ENCODE measurements at places on chromosomes 6 and 20.
A peak's percentile ranks its signal among the peaks of the same experiment; 100 is the strongest.

- no peak for DNase-seq
Measured at GRCh38 chr20:31967830-31968249, at the start of gene XKR7. TSS of gene XKR7 (plus strand) at chr20:31968151. CDS start at chr20:31968176, 25 bp downstream.

DNA sequence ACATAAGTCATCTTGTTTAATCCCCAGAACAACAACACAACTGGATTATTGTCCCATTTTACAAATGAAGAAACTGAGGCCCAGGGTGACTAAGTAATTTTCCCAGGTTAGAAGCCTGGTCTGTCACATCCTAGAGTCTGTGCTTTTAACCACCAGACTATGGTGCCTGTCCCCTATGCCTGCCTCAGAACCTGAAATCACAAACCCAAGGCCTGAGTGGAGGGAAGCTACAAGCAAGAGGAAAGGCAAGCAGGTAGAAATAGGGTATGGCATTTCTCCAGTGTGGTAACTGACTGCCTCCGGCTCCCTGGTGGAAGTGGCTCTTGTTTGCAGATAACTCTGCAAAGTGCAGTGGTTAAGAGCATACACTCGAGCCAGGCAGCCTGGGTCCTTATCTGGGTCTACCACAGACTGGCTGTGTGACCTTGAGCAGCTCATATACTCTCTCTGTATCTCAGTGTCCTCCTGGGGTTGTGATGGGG is 2.5 kb downstream of the TMEM63B start:
- DNase-seq = no peak

DNA sequence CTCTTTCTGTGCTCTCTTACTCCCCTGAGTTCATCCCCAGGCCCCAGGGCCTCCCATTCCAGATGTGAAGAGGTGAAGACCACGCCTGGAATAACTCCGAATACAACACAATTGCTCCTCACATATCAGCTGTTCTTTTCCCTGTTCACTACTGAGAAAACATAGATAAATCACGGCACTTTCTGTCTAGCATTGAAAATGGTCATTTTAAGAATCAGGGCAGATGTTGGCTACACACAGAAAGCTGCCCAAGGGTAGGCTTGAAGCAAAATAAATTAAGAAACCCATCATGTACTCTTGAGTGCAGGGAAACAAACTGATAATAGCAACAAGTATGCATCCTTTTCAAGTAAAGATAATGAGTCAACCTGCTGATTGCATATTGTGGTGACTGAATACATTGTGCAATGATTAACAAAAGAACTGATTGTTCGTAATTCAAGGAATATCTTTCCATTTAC is 382.5 kb downstream of the PRKN start:
- DNase-seq = no peak

GRCh38 chr6:56370127-56370540 is 122.8 kb upstream of the COL21A1 start:
- DNase-seq = peak; percentile 76

- DNase-seq = no peak
Measured at GRCh38 chr20:63042448-63043071, 35.8 kb upstream of the BHLHE23 start.

All from HCT116 (cell line).